ENCODE measurements at places on chromosomes 2 and 18.

GRCh38 chr2:17869128-17869527 is 9.3 kb upstream of the KCNS3 start:
- DNase-seq = no peak

GRCh38 chr2:46197672-46198071 is 99.5 kb upstream of the EPAS1 start:
- no peak for DNase-seq

DNA sequence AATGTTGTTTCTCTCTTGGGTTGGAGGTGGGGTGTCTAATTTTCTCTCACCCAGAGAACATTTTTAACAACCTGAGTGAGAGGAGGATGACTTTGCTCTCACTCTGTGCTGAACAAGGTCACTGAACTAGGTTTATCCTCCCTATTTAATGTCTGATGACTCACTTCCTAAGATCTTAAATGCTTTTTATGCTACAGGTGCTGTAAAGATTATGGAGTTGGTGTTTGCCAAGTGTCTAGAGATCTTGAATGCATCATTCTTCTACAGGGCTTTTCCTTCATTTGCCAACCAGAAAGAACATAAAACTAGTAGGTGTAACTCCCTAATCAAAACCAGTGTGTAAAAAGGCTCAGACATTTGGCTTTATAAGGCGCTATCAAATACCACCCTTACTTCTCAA is 350.5 kb upstream of the ETAA1 start:
- no peak for DNase-seq

GRCh38 chr2:132911726-132912724 is 242.0 kb upstream of the LYPD1 start:
- DNase-seq = peak; percentile 53
